ENCODE measurements at places on chromosomes 5 and 9. TPM values are rescaled to one million over a fixed set of nuclear protein-coding genes. Genes with fewer than 3 reads are reported as not detected.

Gene CD180
- polyA plus RNA-seq: 1.9 TPM

Gene BTNL8
- polyA plus RNA-seq: 1.1 TPM

GRCh38 chr9:121946465-121946864, 146.6 kb downstream of the TTLL11 start:
- no peak for DNase-seq

DNA sequence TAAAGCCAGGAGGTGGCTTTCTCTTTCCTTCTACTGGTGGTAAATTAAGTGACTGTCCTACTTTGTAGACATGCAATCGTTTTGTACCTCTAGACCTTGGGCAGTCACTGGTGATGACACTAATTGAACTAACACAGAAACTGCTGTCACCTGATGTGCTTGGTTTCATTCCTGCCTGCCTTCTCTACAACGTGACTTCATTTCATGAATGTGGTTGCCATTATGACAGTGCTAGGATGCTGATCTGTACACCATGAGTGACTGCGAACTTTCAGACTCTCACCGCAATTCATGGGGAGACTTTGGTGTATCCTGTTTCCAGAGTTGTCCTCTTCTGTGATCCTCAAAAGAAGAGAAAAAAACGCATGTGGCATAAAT, 47.5 kb downstream of the UBE2QL1 start:
- DNase-seq: no peak

GRCh38 chr9:27248702-27249101, 48.2 kb downstream of the EQTN start:
- no peak for DNase-seq
